ENCODE measurements at places on chromosomes 7 and 10.
A peak's percentile ranks its signal among the peaks of the same experiment; 100 is the strongest.

GRCh38 chr7:47937065-47937687, 11.1 kb downstream of the PKD1L1 start:
- DNase-seq: no peak

GRCh38 chr7:28145931-28146330, 34.7 kb downstream of the JAZF1 start:
- no peak for DNase-seq

DNA sequence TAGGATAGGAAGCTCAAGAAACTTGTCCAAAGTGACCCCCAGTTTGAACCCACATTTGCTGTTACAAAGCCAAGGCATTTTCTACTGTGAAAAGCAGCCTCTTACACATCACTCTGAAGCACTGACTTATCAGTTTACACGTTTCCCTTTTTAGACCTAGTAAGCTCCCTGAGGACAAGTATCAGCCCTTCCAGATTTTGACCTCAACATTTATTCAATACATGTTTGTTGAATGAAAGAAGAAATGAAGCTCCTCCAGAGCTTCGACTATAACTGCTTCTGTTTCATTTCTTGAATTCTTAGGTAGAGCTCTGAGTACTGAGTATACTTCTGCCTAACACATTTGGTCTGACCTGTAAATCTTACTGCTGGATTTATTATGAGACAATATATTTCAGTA, 2.7 kb downstream of the WASL start:
- no peak for DNase-seq

DNA sequence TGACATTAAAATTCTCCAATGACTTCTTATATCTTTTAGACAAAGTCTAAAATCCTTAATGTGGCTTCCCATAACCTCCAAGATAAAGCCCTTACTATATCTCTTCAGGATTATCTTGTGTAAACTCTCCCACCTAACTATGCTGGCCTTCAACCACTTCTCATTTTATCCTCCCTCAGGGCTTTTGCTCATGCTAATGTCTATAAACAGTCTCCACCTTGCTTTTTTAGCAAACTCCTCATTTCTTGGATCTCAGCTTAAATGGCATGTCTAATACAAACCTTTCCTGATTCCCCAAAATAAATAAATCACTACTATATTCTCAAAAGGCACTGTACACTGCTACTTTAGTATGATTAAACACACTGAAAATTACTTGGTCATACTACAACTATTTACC, 181.2 kb downstream of the LRRN3 start:
- no peak for DNase-seq

GRCh38 chr7:106218546-106218945, 66.2 kb downstream of the NAMPT start:
- peak; percentile 11 for DNase-seq

GRCh38 chr10:124724279-124725027, 19.7 kb downstream of the FAM53B start:
- DNase-seq: no peak

DNA sequence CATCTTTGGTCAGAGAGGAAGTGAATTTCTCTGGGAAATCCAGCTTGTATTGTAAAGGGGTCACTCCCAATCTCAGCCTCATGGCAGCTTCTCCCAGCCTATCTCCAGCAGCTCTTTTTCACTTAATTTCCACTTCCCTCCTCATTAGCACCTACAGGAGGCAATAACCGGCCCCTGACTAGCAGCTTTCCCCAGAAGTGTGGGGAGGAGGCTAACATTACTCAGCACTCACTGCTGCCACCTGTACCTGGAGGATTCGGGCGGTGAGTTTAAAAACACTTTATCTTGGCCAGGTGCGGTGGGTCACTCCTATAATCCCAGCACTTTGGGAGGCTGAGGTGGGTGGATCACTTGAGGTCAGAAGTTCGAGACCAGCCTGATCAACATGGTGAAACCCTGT, 3.8 kb downstream of the NODAL start:
- no peak for DNase-seq

DNA sequence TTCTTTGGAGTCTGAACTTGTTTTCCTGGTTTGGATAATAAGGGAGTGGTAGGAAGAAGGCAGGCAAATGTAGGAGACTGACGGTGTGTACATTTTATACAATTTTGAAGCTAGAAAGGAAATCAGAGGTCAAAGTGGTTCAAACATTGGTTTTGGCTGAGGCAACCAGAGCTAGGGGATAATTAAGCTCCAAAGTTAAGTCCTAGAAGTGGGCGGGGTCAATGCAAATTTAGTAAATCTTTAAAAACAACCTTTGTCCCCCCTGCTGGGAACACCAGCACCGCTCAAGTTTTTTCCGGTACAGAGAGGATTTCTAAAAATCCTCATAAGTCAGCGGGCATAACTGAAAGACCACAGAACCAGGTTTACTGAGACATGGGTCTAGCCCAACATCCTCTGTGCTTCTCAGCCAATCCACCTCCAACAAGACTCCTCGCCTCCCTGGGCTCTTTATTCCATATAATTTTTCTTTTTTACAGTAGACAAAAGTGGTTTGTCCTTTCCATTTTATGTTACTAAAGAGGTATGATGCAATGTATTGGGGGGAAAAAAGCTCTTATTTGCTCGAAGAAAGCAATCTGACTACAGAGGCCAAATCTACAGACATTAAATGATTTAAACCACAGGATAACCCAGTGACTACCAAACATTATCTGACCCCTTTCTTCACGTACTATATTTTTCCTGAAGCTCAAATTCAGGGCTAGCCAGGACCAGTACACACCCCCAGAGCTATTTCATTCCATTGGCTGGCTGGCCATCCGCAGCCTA, 1.6 kb downstream of the GLUD1 start:
- peak; percentile 71 for DNase-seq

- no peak for DNase-seq
These were observed 519.1 kb upstream of the IGFBP3 start for GRCh38 chr7:46440186-46440585.

GRCh38 chr10:21514129-21514817, 11.2 kb downstream of the SKIDA1 start:
- no peak for DNase-seq

DNA sequence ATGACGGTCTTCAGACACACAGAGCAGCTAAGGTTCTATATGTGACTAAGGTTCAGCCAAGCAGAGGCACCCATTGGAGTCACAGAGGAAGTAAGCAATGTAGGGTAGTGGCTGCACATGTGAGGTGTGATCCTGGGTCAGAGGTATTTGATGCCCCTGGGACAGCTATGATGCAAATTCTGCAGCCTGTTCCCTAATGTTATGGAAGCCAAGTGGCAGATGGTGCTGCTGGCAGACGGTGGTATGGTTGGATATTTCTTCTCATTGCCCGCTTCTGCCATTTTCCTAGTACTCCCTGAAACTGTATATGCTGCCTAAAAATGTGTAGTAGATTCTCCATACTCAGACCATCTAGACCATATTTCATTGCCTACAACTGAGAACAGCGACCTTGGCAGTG, 7.2 kb downstream of the TAS2R16 start:
- DNase-seq: no peak

- no peak for DNase-seq
These were observed 104.0 kb upstream of the ARID5B start for GRCh38 chr10:61797304-61798153.

DNA sequence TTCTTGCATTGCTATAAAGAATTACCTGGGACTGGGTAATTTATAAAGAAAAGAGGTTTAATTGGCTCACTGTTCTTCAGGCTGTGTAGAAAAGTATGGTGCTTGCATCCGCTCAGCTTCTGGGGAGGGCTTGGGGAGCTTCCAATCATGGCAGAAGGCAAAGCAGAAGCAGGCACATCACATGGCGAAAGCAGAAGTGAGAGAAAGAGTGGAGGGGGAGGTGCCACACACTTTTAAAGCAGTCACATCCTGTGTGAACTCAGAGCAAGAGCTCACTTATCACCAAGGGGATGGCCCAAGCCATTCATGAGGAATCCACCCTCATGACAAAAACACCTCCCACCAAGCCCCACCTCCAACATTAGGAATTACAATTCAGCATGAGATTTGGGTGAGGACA, 303.5 kb downstream of the OTUD1 start:
- DNase-seq: no peak

DNA sequence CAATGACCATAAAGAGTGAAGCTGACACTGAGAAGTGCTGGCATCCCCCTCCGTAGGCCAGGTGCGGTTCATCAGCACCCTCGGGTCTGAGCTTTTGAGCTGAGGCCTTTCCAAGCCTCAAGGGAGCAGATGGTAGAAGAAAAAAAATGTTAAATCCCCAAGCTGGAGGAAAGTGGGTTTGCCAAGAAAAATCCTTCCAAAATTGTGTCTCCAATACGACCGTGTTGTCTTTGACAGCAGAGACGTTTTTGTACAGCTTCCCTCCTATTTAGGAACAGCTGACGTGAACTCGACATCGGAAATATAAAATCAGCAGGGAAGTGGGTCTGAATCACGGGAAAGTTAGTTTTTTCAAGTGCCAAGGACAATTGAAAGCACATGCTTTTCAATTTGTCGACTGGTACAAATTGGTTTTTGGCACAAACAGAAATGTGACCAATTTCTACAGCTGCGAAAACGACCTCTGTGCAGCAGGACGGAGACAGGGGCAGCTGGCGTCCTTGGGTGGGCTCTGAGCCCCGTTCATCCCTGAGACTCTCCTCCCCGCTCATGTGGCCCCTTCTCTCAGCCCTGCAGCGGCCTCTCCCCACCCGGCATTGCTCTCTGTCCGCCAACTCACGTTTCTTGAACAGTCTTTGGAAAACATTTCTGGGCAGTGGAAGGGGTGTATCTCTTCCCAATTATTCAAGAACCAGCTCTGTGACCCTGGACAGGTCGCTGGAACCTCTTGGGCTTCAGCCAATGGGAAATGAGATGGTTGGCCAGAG, 89.9 kb downstream of the PAXIP1 start:
- DNase-seq: no peak

DNA sequence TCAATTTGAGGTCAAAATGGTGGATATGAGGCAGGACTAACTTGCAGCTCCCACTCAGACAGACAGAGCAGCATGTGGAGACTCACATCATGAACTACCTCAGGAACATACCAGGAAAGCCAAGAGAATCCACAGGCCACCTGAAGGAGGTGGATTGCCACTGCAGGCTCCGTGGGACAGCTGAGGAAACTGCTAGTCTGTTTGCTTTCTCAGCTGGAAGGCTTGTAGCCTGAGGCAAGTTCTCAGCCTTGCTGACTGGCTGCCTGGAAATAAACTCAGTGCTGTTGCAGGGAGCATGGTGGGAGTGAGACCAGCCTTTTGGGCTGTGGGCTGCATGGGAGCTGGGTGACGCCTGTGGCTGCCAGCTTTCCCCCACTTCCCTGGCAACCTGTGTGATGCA, 202.9 kb downstream of the ZNF248 start:
- no peak for DNase-seq

DNA sequence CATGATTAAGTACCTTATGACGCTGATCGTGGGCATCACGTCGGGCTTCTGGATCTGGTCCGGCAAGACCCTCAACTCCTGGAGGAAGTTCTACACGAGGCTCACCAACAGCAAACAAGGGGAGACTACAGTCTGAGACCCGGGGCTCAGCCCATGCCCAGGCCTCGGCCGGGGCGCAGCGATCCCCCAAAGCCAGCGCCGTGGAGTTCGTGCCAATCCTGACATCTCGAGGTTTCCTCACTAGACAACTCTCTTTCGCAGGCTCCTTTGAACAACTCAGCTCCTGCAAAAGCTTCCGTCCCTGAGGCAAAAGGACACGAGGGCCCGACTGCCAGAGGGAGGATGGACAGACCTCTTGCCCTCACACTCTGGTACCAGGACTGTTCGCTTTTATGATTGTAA, 2.5 kb downstream of the FZD1 start:
- peak; percentile 12 for DNase-seq

DNA sequence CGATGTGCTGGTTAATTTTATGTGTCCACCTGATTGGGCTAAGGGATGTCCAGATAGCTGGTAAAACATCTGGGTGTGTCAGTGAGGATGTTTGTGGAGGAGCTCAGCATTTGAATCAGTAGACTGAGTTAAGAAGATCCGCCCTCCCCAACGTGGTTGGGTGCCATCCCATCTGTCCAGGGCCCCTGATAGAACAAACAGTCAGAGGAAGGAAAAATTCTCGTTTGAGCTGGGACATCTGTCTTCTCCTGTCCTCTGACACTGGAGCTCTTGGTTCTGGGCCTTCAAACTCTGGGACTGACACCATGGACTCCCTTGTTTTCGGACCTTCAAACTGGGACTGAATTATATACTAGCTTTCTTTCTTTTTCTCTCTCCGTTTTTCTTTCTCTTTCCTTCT, 59.6 kb downstream of the CARD11 start:
- no peak for DNase-seq

GRCh38 chr7:110677405-110677804, 413.5 kb upstream of the LRRN3 start:
- no peak for DNase-seq

DNA sequence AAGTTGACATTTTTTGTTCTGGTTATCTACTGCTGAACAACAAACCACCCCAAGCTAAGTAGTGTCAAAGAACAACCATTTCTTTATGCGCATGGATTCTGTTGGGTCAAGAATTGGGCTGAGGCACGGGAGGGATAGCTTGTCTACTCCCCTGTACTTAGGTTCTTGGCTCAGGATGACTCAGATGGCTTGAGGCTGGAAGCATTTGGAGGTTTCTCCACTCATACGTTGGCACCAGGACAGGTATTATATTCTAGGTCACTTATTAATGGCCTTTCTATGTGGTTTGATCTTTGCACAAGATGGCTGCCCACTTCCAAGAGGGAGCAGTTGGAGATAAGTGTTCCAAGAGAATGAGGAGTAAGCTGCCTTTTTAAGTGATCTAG, 11.8 kb upstream of the TFAM start:
- DNase-seq: peak; percentile 70

DNA sequence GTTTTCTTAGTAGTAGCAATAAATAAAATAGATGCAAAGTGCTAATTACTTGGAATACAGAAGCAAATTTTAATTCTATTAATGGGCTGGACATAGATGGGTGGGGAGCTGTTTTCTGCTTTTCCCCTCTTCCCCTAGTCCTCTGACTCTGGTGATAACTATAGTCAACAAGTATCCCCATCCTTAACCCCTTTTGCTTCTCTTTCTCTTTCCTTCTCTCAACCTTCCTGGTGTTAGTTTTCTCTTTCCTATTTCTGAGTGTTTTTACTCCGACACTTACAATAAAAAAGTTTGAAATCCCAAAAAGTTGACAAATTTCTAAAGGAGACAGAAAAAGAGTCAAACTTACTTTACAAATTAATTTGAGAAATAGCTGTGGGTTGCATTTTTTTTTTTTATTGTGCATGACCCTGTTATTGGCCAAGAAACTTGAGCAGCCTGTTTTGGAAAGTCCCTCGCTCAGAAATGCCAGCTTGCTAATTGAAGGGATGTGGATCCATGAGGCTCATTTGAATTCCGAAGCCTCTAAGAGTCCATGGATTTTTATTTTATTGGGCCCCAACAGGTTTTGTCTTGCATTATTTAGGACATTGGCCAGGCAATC, 2.4 kb downstream of the FAS start:
- DNase-seq: peak; percentile 77

DNA sequence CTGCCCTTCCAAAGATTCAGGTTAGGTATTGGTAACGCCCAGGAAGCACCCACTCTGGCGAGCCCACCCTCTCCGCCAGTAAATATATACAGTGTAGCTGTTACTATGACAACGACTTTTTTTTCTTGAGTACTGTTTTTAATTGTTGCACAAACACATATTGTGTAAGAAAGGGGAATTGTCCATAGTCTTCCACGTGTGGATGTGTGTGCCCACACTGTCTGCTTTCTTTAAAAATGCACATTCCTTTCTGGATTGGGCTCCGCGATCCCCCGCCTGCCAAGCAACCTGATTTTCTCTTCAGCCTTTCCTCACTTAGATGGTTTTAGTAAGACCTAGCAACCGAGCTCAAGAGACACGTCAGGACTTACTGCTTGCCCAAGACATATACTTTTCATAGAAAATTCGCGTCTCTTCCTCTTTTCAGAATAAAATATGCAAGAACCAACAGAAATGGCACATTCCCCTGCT, 247.8 kb downstream of the EBF3 start:
- DNase-seq: peak; percentile 1

GRCh38 chr7:100208911-100209408, 10.8 kb upstream of the PVRIG start:
- no peak for DNase-seq
